ENCODE measurements at places on chromosomes 1 and 21.

- no peak for DNase-seq
Measured at GRCh38 chr1:89823679-89824292, 3.0 kb downstream of the LRRC8D start.

GRCh38 chr1:191536791-191537429 lies 621.4 kb upstream of the RGS18 start:
- no peak for DNase-seq

DNA sequence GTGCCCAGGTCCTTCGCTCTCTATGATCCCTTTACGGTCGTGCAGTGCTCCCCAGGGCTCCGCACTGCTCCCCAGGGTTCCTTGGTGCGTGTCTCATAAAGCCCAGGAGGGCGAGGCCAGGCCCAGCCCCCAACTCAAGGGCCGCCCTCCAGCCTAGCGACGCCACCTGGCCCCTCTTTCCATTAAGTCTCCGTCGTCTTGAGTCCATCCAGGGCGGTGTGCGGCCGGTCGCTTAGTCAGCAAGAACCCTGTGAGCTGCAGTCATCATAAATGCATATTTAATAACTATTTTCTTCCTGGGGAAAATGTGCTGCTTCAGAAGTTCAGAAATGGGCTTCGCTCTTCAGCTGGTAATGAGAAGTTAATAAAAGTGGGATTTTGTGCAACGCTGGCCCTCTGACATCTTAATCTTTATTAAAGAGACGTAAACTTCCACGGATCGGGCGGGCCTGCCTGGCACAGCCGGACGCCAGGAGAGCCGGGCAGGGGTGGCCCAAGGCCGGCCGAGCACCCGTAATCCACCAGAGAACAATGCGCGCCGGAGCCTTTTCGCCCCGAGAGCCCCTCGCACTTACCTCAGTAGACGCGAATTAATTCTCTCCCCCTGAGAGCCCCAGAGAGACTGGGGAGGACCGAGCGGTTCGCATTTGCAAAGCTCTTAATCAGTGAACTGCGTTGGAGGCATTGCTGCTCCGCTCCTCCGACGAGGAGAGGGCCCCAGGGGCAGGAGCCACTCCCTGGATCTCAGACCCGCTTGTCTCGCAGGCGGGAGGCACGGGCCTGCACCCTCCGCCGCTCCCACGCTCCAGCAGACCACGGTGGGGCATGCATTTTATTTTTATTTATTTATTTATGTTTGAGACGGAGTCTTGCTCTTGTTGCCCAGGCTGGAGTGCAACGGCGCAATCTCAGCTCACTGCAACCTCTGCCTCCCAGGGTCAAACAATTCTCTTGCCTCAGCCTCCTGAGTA lies 188.3 kb upstream of the ARHGEF16 start:
- DNase-seq = no peak

GRCh38 chr1:180536821-180537372 lies 21.9 kb upstream of the OVAAL start:
- no peak for DNase-seq

DNA sequence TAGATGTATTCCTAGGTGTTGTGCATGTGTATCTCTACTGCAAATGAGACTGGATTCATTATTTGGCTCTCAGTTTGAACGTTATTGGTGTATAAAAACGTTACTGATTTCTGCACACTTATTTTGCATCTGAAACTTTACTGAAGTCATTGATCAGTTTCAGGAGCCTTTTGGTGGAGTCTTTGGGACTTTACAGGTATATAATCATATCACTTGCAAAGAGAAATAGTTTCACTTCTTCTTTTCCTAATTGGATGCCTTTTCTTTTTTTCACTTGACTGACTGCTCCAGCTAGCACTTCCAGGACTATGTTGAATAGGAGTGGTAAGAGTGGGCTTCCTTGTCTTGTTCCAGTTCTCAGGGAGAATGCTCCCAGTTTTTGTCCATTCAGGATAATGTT lies 252.2 kb downstream of the SMYD3 start:
- DNase-seq = no peak

DNA sequence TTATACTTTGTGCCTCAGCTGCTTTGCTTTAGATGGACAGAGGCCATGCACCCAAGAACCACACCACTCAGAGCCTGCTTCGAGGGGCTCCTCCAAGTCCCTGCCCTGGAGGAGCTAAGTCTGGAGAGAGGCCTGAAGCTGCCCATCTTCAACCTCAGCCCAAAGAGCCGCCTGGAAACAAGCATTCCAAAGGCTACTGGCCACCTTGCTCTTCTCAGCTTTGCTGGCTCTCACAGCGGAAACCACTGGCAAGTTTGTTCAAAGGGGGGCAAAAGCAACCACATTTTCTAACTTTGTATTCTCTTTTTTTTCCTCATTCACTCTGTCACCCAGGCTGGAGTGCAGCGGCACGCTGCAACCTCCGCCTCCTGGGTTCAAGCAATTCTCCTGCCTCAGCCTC lies 23.2 kb downstream of the VPS26C start:
- DNase-seq = no peak

- no peak for DNase-seq
Measured at GRCh38 chr1:234858722-234859121, 248.7 kb upstream of the IRF2BP2 start.

- DNase-seq = no peak
Measured at GRCh38 chr1:232542633-232543593, 87.0 kb downstream of the SIPA1L2 start.

DNA sequence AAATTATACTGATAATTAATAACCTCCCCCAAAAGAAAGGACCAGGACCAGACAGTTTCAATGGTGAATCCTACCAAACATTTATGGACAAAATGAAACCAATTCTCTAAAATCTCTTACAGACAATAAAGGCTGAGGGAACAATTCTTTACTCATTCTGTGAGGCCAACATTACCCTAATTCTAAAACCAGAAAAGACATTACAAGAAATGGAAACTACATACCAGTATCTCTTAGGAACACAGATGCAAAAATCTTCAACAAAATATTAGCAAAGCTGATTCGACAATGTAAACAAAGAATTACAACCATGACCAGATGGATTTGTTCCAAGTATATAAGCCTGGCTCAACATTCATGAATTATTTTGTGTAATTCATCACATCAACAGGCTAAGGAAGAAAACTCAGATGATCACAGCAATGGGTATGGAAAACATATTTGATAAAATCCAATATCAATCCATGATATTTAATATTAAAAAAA lies 8.6 kb downstream of the TMED5 start:
- DNase-seq = no peak

DNA sequence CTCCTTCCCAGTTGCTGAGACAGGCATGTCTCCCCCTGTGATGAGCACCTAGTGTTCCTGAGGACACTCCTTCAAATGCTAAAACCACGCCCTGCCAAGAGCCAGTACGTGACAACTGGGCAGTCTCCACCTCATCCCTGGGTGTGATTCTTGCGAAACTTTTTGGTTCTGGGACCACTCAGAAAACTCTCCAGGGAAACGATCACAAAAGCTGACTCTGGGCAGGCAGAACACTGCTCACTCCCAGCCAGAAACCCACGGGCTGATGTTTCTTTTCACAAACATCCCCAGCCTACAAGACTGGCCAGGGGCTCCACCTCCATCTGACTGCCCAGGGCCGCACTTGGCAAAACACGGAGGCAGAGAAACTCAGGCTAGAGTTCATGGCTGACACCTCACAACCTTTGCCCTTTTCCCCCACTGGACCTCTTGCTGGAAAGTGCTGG lies 24.4 kb downstream of the DHRS3 start:
- DNase-seq = no peak

DNA sequence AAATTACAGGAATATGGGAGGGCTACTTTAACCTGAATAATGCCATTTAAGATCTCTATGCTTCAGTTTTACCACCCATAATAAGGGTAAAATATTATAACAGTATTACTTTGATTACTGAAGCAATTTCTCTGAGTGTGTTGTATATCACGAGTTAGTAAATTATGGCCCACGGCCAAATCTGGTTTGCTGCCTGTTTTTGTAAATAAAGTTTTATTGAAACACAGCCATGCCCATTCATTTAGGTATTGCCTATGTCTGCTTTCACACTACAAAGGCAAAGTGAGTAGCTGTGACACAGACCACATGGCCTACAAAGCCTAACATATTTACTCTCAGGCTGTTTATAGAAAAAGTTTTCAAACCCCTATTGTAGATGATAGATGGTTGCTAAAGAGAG lies 156.8 kb downstream of the CDC42BPA start:
- DNase-seq = no peak

- DNase-seq = no peak
Measured at GRCh38 chr1:203993256-203993655, 79.7 kb upstream of the SOX13 start.

- DNase-seq = peak; percentile 71
Measured at GRCh38 chr1:222654849-222655248, 37.0 kb downstream of the MIA3 start.

GRCh38 chr1:45785583-45785982 lies 17.8 kb upstream of the MAST2 start:
- no peak for DNase-seq

- DNase-seq = no peak
Measured at GRCh38 chr1:200369706-200370105, 40.1 kb downstream of the ZNF281 start.

DNA sequence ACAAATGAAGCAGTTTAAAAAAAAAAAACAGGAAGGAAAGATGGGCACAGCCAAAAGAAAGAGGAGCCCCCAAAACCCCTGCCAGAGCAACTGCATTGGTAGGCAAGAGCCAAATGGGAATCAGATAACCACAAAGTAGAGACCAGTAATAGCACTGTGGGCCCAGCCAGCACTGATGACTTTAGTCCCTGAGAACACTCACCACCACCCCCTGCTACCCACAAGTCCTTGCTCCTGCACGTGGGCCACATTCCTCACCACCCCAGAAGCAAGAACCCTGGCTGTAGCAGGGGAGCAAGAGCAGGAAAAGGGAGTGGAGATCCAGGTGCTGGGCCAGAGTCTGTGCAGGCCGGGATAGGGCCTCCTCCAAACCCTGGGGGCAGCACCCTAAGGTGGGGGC lies 86.1 kb downstream of the RRAGC start:
- no peak for DNase-seq

DNA sequence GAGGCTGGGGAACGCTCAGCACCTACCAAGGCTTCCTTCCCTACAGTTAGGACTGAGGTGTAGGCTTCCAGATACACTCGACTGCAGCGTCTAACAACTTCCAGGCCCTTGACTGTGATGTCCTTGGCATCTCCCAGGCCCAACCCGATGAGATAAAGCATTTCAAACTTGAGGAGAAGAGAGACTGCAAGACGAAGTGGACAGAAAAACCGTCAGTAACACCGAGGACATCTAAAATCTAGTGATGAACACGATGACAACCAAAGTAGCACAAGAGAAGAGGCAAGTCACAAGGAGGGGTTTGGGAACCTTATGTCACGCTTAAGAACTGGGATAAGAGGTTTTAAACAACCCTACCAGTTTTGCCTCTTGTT lies 314 bp downstream of the DPH5 start:
- DNase-seq = no peak

GRCh38 chr1:112558634-112559033 lies 49.9 kb downstream of the WNT2B start:
- no peak for DNase-seq

- DNase-seq = no peak
Measured at GRCh38 chr1:236992449-236992848, 11.8 kb downstream of the MT1HL1 start.

DNA sequence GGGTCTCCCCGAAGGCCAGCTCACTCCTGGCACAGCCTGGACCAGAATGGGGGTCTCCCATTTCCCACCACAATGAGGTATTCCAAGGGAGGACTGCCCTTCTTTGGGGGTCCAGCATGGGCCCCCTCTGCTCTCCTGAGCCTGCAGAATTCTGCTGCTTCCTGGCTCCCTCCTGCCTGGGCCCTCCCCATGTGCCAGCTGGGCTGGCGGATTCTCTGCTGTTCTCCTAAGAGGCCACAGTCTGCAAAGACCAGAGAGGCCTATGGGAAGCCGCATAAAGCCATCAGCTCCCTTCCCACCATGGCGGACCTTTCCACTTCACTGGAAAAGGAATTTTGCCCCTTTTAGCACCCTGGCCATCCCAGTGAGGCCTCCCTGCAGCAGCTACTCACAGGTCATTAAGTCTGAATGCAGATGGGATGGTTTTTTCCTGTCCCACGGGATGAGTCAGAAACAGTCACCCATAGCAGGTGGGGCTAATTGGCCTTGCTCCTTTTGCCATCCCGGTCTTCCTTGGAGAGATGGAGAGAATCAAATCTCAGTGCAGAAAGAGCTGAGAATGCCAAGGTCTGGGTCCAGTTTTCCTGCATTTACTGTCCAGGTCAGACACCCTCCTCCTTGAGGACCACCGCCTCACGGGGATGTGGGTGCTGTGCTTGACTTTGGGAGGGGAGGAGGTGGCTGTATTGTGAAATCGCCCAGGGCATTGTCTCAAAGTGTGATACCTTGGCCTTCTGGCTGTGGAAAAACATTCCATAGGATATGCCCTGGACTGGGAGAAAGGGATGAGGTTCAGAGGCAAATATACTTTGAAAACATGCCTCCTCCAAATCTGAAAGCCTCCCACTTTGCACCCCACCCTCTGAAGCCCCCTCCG lies 23.2 kb downstream of the MYBPH start:
- no peak for DNase-seq

- DNase-seq = no peak
Measured at GRCh38 chr1:45531873-45532272, 10.2 kb upstream of the PRDX1 start.

DNA sequence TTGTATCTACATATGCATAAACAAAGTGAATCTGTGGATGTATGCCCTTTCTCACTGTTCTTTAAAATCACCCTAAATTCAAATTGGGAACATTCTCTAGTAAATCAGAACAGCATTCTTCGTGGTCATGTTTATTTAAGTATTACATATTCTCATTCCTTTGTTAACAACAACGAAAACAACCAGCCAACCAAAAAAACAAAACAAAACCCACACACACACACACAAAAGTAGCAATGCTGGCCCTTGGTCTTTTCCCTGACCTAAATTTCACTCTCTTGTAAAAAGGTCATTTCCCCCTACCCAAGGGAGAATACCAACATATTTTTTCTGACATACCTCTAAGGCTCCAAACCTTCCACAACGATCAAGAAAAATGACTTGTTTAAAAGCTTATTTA lies 102.6 kb downstream of the NRIP1 start:
- no peak for DNase-seq

DNA sequence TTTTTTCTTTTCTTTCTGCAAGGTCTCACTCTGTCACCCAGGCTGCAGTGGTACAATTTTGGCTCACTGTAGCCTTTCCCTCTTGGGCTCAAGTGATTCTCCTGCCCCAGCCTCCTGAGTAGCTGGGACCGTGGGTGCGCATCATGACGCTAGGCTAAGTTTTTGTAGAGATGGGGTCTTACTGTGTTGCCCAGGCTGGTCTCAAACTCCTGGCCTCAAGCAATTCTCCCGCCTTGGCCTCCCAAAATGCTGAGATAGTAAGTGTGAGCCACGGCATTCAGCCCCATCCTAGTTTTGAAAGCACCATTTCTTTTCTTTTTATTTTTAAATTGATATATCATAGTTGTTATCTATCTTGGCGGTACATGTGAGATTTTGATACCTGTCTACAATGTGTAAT lies 140.6 kb downstream of the GALNT2 start:
- no peak for DNase-seq

GRCh38 chr1:84887261-84887934 lies 5.6 kb downstream of the LPAR3 start:
- DNase-seq = no peak

GRCh38 chr1:28902738-28903137 lies 11.6 kb upstream of the EPB41 start:
- no peak for DNase-seq

- no peak for DNase-seq
Measured at GRCh38 chr1:159705251-159705903, 9.0 kb downstream of the CRP start.
